ENCODE measurements at places on chromosomes 7 and 10. TPM values are rescaled to one million over a fixed set of nuclear protein-coding genes. Genes with fewer than 3 reads are reported as not detected.

FRAT1 gene
- total RNA-seq = 2.4 TPM

TAS2R39 gene
- not detected for total RNA-seq

NAT16 gene
- total RNA-seq = not detected

TFEC gene
- total RNA-seq = not detected

PPP1R9A gene
- 1.8 TPM for total RNA-seq

HYAL4 gene
- not detected for total RNA-seq

MSS51 gene
- 8.5 TPM for total RNA-seq

CNOT4 gene
- 25.6 TPM for total RNA-seq

CLDN4 gene
- not detected for total RNA-seq

BTBD16 gene
- not detected for total RNA-seq

UCMA gene
- total RNA-seq = not detected

VSTM4 gene
- 0.38 TPM for total RNA-seq

CTTNBP2 gene
- not detected for total RNA-seq

CNPY1 gene
- total RNA-seq = not detected

CALCR gene
- not detected for total RNA-seq

SFTPA2 gene
- not detected for total RNA-seq

ADIRF gene
- total RNA-seq = not detected

SYT15B gene
- total RNA-seq = not detected

ZP3 gene
- total RNA-seq = 8.4 TPM

PTPN20 gene
- total RNA-seq = 0.67 TPM

PDIA4 gene
- total RNA-seq = 141 TPM

PNLIP gene
- total RNA-seq = not detected

NRCAM gene
- total RNA-seq = not detected

BUD23 gene
- 99.9 TPM for total RNA-seq

TMEM225B gene
- 1.1 TPM for total RNA-seq

GTPBP10 gene
- total RNA-seq = 28.9 TPM

CHRM2 gene
- not detected for total RNA-seq

PLXDC2 gene
- total RNA-seq = 14.0 TPM

ELFN1 gene
- not detected for total RNA-seq

ECD gene
- total RNA-seq = 38.8 TPM

TMEM213 gene
- not detected for total RNA-seq

CALHM1 gene
- not detected for total RNA-seq

Measured in natural killer cell treated with Interleukin-12 subunit alpha and Interleukin-12 subunit beta and Interleukin-15 and Interleukin-18, amount 100 ng/mL, for 72 hours (primary cell).